Activated CD4-positive, alpha-beta T cell treated with anti-CD3 and anti-CD28 coated beads, Interleukin-2, amount 50 U/mL, for 24 hours (primary cell): ENCODE measurements at places on chromosomes 3 and 15.

GRCh38 chr3:134473868-134474546, 11.8 kb downstream of the ANAPC13 start:
- DNase-seq: peak; percentile 54

- DNase-seq: no peak
Observed at GRCh38 chr15:57054204-57054750, 135.8 kb downstream of the TCF12 start.

DNA sequence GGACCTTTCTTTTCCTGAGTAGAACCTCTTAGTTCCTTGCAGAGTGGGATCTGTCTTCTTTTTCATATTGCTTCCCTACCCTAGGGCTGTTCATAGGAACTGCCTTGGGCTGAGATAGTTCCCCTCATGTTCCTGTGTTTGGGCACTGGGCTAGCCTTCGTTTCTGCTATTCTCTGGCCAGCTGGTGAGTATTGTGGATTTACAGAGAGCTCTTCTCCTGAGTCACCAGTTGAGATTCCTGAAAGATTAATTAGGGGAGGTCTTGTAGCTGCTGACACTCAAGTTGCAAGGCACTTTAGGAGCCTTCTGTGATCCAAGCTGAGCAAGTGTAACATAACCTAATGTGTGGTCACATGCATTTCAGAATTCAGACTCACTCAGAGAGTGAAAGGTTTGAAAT, 30.7 kb downstream of the CHD2 start:
- no peak for DNase-seq

- DNase-seq: no peak
Observed at GRCh38 chr15:100330221-100330620, 11.6 kb downstream of the ADAMTS17 start.

- DNase-seq: no peak
Observed at GRCh38 chr3:6147883-6148282, 713.0 kb upstream of the GRM7 start.

- DNase-seq: no peak
Observed at GRCh38 chr15:80251428-80252120, 439 bp downstream of the CTXND1 start.

GRCh38 chr15:100987143-100987542, 68.0 kb downstream of the LRRK1 start:
- no peak for DNase-seq

DNA sequence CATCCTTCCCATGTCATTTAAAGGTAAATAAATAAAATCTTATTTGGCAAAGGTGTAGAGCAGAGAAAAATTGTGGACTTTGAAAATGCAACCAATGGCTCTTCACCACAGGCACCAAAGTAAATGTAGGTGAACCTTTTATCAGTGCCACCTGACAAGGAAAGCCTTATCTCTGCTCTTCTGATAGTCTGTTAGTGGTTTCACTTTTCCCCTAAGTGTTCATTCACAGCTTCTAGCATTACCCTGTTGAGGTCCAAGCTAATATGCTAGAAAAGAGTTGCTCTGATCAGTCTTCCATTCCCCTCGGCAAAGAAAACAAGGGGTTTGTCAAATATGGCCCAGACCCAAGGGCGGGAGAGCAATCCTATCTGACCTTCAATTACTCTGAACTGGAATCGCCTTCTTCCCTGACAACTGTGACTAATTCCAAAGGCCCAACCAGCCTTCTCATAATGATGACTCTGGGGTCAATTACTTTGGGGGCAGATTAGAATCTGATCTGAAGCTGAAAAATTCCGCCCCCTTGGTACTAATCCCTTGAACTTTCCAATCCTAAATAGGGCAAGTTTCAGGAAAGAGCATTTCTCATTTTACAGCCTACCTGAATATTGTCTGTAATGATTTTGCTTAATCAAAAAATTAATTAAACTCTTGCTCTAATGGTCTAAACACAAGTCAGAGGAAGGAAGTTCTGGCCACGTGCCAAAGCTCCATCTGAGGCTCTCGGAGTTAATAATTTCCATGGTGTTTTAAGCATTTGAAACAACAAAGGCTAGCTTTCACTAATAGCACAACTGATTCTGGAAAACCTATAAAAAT, 52.4 kb downstream of the SETMAR start:
- no peak for DNase-seq

- DNase-seq: no peak
Observed at GRCh38 chr15:101852356-101852755, 40.4 kb downstream of the OR4F15 start.

GRCh38 chr3:159045279-159045885, 243.5 kb downstream of the MFSD1 start:
- DNase-seq: no peak
